Large intestine (tissue), 12 donors: ENCODE measurements at places on chromosomes 1 and 21.

DNA sequence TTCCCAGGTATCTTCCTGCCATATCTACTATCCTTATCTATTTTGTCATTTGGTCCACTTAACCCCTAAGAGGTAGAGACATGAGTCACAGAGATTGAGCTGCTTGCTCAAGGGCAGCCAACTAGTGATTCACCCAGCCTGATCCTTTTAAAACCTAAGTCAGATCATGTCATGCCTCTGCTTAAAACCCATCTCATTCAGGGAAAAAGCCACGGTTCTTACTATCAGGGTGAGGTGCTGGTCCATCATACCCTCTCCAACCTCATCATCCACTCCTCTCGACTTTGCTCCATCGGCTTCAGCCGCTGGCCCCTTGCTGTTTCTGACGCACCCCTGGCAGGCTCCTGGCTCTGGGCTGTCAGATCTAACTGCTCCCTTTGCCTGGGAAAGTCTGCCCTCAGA is 14.4 kb upstream of the PPP1R15B start:
- no peak for DNase-seq

DNA sequence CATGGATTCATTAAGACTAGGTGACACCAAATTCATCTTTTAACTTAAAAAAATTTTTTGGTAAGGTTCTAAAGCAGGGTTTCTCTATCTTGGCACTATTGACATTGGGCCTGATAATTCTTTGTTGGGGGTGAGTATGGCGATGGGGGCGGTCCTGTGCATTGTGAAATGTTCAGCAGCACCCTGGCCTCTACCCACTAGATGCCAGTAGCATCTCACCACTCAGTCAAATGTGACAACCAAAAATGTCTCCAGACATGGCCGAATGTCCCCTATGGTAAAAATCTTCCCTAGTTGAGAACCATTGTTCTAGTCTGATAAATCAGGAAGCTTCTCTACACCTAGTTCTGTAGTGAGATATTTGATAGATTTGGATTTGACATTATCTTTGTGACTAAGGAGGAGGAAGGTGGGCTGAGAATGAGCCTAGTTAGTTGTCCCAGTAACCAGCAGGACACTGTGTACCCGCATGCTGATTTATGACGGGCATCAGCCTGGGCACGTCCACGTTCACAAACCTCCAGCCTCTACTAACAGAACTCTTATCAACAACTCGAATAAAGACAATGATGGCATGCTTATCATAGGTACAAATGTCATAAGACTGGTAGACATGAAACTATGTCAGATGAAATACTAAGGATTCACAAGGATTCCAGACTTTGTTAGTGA is 104.6 kb downstream of the KCND3 start:
- no peak for DNase-seq

GRCh38 chr1:115329965-115330364 is 8.1 kb downstream of the NGF start:
- no peak for DNase-seq

- DNase-seq, result no peak
Observed at GRCh38 chr1:99621340-99621901, 24.5 kb upstream of the PALMD start.

- no peak for DNase-seq
Observed at GRCh38 chr1:53938136-53938830, 7.2 kb downstream of the IFT25 start.

- no peak for DNase-seq
Observed at GRCh38 chr21:44537930-44538911, 1.8 kb downstream of the KRTAP10-1 start.

DNA sequence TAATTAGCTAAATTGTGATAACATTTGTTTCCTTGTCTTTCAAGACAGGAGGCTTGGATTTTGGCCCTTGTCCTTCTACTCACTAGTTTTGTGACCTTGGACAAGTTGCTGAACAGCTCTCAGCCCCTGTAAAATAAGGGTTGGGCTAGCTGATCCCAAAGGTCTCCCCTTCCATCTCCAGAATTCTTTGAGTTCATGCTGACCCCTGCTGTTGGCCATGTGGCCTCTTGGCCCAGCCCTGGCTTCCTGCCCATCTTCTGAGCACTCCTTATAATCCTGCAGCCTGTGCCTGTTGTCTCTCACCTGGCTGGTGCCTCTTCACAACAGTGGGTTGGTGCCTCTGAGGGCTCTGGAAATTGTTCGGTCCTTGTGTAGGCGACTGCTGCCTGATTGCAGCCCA is 10.1 kb downstream of the PTGFRN start:
- DNase-seq, result no peak

- DNase-seq, result no peak
Observed at GRCh38 chr1:86596224-86596623, 49.3 kb downstream of the CLCA4 start.
